Stimulated activated CD4-positive, alpha-beta T cell treated with anti-CD3 and anti-CD28 coated beads, Interleukin-12 subunit alpha, Interleukin-12 subunit beta, amount 100 ng/mL, for 24 hours (primary cell): ENCODE measurements at places on chromosomes 7 and 10.

DNA sequence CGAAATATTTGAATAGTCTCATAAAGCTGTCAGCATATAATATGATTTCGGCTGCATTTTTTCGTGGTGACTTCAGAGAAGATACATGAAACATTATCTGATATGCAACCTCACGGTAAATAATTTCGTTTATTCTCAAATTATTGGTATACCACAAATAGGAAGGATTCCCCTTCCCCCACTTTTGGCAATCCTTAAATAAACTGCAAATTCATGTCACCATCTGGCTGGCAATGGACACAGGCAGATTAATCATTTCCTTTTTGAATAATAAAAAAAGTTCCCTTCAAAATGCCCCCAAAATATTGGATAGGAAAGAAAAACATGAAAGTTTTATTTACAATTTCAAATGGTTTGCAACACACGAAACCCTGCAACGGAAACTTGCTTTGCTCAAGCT is 234.5 kb upstream of the MEOX2 start:
- DNase-seq: no peak

DNA sequence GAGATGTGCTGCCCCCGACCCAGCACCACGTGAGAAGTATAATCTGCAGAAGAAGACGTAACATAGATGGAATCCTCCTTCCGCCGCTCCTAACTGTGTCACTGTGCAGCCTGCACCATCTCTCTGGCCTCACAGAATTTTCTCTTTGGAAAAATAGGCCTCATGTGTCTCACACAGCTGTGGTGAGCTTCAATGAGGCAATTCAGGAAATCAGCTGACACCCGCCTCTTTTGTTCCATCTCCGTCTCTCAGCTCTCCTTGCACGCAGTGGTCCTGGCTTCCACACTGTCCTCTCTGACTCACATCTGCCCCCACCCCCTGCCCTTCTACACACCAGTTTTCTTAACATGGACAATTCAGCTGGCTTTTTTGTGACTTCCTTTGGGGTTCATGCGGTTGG is 7.2 kb downstream of the C10orf90 start:
- DNase-seq: peak; percentile 6

DNA sequence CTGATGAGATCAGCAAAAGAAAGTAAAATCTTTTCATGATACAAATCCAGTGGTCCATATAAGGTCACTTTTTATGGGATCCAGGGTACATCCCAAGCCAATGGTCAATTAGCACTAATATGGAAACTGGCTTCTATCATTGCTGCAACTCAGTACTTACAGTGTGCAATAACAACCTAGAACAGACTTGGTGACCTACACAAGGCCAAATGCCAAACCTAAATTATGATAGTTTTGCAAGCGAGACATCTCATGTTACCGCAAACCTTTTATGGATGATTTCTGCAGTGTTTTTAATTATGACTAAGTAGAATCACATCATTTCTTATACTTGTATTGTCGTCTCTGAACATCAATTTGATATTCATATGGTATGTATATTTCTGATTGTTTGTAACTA is 583.5 kb upstream of the SEMA3D start:
- no peak for DNase-seq

DNA sequence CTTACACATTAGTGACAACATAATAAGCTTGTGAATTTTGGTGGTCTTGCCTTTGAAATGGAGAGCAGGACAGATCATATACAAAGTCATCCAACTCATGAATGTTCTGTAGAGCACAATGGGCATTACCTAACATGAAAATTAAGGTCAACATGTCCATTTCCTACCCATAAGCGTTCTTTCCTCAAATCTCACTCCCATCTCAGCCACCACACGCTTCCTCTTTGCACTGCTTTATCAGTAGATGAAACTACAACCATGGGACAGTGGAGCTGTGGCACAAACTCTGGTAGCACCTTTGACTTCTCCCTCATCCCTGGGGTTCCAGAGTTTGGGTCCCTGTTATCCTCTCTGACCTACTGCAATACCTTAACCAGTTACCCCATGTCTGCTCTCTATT is 2.2 kb downstream of the PON2 start:
- no peak for DNase-seq

GRCh38 chr10:99859585-99859984 is 77.1 kb downstream of the ABCC2 start:
- DNase-seq: no peak

- DNase-seq: no peak
These were observed 177.6 kb downstream of the GNAI1 start for GRCh38 chr7:80312139-80312661.

GRCh38 chr7:44972562-44972961 is 6.3 kb downstream of the MYO1G start:
- DNase-seq: no peak

DNA sequence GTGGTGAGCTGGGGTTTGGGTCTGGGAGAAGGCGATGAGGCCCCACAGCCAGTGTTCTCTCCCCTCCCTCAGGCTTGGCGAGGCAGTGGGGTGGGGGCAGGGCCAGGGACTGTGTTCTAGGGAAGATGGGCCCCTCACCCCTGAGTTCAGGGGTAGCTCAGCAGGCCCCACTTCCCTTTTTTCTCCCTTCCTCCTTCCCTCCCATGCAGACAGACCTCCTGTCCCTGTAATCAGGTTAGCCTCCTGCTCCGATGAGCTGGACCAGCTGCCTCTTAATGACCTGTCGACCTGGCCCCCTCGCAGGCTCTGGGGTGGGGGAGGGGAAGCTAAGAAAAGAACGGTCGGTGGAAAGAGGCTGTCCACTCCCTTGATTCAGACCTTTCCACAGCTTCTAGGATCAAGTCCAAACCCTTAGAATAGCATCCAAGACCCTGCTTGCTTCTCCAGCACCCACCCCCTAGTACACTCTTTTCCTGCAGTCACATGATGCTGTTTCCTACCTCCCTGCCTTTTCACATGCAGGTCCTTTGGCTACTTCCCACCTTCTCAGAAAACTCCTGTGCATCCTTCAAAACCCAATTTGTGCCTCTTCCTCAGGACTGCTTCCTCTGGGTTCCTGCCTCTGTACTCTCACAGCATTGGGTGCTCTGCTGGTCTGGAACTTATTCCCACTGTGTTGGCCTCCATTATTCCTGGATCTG is 64.1 kb downstream of the ZMIZ1 start:
- no peak for DNase-seq

GRCh38 chr7:12731214-12731656 is 43.8 kb downstream of the ARL4A start:
- no peak for DNase-seq

DNA sequence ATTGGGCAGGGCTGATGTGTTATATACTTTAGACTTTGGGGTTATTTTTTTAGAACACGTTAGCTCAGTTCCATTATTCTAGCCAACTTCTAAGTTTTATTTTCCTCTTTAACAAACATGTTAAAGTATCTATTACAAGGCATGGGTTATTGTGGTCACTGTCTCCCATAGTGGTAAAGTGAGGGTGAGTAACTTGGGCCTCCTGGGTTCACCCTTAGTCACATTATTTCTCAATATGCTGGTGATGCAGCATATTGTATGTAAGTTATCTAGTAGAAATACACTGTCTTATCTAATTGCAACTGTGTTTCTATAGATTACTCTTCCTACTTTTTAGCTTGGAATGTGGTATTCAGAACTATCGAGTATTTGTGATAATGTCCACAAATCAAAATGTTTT is 65.9 kb downstream of the BBS9 start:
- no peak for DNase-seq

- no peak for DNase-seq
These were observed 78.7 kb upstream of the PPP2R2D start for GRCh38 chr10:131822013-131822691.

DNA sequence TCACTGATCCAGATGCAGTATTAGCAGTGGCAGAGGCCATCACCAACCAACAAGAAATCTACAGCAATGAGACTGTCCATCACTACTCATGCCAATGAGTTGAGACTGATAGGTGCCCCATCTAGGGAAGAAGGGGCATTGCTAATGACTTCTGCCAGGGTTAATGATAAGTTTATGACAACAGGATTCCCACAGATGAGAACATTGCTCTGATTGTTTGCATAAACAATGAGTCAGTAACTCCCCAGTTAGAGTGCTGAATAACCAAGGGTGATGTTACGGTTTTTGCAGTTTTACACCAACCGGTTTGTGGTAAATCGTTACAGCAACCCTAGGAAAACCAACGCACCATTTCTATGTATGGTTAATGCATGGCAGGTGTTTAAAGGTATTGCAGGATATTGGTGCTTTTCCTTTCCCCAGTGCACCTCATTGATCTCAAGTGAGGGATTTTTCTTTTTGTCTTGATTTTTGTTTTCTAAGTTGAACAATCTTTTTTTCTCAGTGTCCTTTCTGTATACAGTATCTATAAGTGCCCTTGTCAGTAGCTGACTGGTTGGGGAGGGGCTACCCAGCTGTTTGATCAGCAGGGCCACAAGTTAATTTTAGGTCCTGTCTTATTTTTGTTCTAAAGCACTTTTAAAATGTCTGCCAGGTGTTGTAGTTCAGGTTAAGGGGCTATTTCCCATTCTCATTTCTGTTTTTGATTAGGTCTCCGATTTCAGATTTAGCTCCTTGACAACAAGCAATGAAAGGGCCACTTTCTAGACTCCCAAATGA is 3.9 kb upstream of the CSGALNACT2 start:
- DNase-seq: no peak

DNA sequence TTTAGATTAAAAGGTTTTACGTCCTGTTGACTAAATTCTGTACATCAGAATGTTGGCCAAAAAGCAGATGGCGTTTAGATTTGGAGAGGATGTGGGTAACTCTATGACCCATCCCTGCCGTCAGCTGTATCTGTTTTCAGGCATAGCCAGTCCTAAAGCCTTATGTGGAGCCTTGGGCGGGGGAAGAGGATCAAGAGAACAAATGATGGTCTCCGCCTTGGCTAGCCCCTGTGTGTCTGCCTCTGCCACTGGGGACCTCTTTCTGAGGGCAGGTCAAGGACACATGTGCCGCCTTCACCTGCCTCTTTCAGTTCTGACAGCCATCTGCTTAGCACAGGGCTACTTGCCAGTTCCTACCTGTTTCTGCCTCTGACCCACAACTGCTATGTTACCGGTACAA is 24.1 kb downstream of the PDSS1 start:
- no peak for DNase-seq

GRCh38 chr10:61330669-61331068 is 122.5 kb downstream of the TMEM26 start:
- no peak for DNase-seq

GRCh38 chr10:81248886-81249285 is 626.1 kb upstream of the NRG3 start:
- DNase-seq: no peak

DNA sequence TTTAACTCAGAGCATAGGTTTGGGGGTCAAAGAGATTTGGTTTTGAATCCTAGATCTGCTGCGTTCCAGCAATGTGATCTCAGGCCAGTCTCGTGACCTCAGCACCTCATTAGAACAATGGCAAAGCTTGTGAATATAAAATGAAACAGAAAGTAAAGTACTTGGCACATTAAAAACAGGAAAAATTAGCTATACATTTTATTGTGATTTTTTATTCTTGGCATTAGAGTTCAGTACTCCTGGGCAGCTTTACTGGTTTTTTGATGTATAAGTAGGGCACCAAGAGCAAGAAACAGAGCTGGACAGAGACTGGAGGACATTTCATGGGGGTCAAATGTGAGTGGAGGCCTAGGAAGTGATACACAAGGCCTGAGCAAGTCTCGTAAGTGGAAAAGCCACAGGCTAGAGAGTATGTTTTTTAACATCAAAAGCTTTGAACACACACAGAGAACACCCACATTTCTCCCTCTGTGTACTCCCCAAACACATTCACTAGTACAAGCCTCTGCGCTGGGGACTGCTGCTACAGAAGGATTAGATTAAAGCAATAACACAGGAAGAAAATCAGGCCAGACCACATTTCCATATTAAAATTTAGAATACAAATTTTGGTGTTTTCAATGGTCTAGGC is 157.2 kb upstream of the SLC25A13 start:
- no peak for DNase-seq

- DNase-seq: no peak
These were observed 40.3 kb downstream of the SFMBT2 start for GRCh38 chr10:7370511-7370910.

GRCh38 chr10:78623578-78624215 is 445.1 kb upstream of the ZMIZ1 start:
- DNase-seq: no peak

- DNase-seq: no peak
These were observed 22.7 kb downstream of the FAM237B start for GRCh38 chr7:90298145-90299038.

DNA sequence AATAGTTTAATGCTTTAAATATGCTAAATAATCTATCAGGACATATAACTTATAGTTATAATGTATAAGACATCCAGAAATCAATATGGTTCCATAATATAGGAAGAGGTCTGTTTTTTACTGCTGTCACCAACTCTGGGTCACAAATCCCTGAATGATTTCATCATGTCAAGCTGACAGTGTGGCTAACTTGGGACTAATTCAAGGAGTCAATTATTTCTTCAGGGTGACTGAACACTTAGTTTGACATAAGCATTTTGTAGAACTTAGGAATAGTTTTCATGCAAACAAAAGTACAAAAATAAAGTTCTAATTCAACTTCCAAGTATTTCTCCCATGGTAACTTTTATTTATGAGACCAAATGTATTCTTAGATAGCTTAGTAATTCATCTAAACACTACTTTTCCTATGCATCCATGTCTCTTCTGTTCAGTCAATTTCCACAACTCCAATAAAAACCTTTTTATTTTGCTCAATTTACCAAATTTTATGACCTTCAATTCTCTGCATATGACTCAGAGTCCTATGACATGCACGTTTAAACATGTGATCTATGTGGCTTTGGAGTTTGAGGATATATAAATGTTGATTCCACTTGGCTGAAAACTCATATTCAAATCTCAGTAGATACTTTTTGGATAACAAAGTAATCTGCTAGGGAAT is 40.3 kb upstream of the GNAT3 start:
- no peak for DNase-seq

DNA sequence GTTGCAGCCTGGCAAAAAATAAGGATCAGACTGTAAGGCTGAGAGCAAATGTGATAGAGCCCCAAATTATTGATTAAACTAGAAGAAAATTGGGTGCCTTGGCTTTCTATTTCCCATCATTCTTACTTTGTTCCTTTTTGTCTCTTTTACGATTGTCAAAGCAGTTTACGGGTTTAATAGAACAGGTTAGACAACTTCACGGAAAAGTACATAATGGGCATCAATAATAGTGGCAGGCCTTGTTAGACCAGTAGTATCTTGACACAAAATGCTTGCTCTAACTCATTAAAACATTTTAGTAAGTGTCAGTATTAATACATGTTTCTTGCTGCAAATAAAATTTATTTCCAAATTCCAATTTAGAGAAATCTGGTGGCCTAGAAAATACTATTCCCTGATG is 14.5 kb upstream of the GGCT start:
- no peak for DNase-seq

GRCh38 chr10:43712821-43713584 is 64.3 kb upstream of the ZNF32 start:
- DNase-seq: no peak

DNA sequence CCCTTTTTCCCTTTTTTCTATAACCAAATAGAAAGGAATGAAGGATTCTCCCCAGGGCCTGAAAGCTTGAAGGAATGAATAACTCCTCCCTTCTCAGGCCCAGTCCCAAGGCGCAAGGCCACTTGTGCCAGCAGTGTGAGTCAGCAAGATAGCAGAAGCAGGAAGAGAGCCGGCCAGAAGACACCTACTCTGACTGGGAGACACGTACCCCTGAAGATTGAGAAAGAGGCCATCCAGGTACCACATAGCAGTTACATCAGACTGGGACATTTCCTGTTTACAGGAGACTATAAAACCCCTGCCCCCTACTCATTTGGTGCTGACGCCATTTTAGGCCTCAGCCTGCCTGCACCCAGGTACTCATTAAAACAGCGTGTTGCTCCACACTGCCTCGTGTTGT is 65.5 kb downstream of the LRRC17 start:
- no peak for DNase-seq
